ENCODE measurements at places on chromosomes 16 and 17. TPM values are rescaled to one million over a fixed set of nuclear protein-coding genes. Genes with fewer than 3 reads are reported as not detected.

The APOH gene
- total RNA-seq = 4.0 TPM

The CKLF gene
- 66.4 TPM for total RNA-seq

The SNX20 gene
- not detected for total RNA-seq

The TAT gene
- total RNA-seq = 0.03 TPM

The DOC2A gene
- total RNA-seq = 1.5 TPM

The IL4R gene
- total RNA-seq = 30.6 TPM

The PRSS21 gene
- total RNA-seq = 0.27 TPM

The CALCOCO2 gene
- total RNA-seq = 70.2 TPM

The WIPF2 gene
- total RNA-seq = 20.0 TPM

The OR2C1 gene
- total RNA-seq = not detected

The KRT34 gene
- 0.49 TPM for total RNA-seq

The TMEM220 gene
- total RNA-seq = 2.0 TPM

The ZNF598 gene
- total RNA-seq = 61.2 TPM
